ENCODE measurements at places on chromosomes 5 and 9.

DNA sequence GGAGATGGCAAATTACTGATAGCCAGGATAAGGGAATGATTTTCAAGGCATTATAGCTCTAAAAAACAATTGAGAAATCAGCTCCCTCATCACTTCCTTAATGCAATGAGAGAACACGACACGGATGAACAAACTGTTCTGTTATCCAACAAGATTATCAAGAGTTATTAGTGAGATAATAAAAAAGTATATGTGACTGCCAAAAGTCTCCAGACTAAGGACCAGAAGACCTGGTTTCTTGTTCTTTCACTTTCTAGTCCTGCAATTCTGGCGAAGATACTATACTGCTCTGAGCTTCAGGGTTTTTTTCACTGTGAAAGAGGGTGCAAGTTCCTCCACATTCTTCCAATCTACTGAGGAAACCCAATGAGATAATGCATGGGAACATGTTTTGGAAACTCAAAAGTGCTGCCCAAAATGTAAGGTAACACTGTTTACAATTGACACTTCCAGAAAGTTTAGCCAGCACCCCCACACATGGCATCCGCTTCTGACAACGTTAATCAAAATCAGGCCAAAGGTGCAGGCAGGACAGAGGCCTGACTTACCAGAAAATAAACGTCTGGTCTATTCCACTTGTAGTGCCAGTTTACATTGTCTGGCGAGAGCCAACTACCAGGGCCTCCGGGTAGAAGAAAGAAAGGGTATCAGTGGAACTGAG, 254.2 kb downstream of the DOCK8 start:
- DNase-seq, result no peak

- no peak for DNase-seq
Measured at GRCh38 chr5:65778126-65778525, 56.1 kb downstream of the NLN start.

DNA sequence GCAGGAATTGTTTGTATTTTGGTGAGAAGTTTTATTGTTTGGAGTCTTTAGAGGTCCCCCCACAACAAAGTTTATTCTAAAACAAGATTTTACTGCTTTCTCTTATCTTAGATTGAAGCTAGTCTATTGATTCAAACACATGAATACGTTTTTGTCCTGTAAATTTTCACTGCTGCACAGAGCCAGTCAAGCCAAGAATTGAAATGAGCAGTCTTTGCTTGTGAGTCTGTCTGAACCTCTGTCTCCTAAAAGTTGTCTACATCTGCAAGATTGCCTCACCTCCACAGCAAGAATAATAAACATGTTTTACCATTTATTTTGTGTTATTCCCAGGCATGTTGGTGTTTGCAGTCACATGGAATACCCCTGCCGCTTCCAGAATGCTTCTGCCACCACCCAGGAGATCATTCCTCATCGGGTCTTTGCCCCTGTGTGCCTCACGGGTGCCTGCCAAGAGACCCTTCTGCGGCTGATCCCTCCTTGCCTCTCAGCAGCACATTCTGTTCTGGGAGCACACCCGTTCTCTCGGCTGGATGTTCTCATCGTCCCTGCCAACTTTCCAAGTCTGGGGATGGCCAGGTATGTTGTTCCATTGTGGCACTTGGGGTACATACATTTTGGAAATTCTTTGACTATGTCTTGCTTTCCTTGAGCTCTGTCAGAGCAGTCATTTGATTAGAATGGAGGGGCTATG, 74.1 kb downstream of the AOPEP start:
- DNase-seq, result no peak

DNA sequence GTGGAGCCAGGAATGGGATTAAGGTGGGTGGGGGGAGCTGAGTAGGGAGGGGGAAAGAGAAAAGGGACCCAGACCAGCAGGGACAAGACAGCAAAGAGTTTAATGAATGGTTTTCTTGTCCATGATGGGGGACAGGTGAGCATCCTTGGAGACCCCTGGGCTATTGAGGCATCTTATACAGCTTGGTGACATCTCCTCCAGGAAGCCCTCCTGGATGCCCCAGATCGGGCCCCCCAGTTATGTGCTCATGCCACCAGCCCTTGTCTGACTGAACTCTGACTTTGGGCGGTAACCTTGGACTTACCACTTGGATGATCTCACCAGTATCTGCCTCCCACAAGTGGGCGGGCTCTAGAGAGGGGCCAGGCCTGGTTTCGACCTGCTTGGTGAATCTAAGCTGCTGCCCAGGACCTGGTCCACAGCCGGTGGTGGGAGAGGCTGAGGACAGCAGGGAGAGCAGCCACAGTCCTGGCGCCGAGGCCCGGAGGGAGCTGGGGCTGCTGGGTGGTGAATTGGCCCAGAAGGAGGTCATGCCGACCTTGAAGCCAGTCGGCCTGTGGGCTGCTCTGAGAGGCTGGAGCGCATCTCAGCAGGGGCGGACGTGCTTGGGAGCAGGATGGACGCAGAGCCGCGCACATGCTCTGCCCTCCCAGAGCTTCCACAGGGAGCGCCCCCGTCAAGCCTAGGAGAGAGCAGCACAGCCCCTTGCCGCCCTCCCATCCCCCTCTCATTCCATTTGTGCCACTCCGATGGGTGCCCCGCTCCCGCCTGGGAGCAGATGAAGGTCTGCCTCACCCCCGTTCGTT, 36.2 kb downstream of the UNC5A start:
- DNase-seq, result no peak
